ENCODE measurements at places on chromosomes 13 and 19.

- no peak for DNase-seq
These were observed 57.0 kb downstream of the ERCC5 start for GRCh38 chr13:102902789-102903347.

- peak; percentile 24 for DNase-seq
These were observed 7.4 kb upstream of the SLITRK6 start for GRCh38 chr13:85806553-85807175.

DNA sequence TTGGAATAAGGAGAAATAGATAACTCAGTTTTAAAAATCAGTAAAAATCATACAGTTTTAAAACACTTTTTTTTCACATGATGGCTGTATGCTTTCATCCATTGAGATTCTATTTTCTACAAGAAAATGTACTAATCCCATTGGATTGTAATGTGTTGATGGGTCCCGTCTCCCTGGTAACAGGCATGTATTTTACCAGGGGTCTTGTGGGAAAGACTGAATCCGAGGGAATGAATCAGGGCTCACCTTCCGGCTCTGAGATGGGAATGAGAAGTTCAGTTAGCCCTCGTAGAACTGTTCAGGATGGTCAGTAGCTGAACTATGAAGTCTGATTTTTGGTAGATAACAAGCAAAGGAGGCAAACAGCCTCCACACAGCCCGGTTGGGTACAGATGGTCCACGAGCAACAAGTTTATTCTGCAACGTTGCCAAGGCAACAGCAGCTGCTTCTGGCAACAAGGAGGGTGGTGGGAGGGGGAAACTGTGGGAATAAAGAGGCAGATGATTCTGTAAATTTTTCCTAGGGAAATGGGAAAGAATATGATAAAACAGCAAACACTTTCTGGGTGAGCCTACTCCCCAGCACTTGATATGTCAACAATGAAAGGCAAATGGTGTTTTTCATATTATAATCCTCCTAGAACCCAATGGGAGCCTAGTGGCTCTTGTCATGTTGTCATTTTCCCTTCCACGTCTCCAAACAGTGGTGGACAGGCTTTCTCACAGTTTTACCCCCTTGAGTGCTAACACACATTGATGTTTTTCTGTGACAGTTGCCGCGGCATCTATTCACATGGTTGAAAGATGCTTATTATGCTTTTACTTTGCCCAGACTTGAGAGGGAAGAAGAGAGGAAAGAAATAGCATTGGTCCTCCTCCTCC lies 12.4 kb upstream of the SIAH3 start:
- DNase-seq = no peak

GRCh38 chr13:112475889-112476288 lies 99.7 kb downstream of the SPACA7 start:
- DNase-seq = no peak

GRCh38 chr13:40408602-40409001 lies 257.8 kb downstream of the FOXO1 start:
- no peak for DNase-seq

DNA sequence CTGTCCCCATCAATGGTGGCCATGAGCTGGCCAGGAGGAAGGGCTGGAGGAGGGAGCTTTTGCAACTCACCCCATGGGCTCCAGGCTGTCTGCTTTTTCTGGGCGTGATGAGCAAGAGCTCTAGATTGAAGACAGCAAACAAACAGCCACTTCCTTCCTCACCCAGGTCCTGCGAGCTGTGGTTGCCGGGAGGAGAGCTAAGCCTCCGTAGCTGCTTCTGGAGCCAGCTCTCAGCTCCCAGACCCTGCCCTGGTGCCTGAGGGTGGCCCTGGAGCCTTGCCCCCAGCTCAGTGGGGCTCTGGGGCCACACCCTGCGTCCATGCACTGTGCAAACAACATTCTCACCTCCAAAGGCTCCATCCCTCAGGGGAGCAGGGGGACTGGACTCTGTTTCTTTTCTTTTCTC lies 6.2 kb downstream of the MYO1F start:
- DNase-seq = no peak

DNA sequence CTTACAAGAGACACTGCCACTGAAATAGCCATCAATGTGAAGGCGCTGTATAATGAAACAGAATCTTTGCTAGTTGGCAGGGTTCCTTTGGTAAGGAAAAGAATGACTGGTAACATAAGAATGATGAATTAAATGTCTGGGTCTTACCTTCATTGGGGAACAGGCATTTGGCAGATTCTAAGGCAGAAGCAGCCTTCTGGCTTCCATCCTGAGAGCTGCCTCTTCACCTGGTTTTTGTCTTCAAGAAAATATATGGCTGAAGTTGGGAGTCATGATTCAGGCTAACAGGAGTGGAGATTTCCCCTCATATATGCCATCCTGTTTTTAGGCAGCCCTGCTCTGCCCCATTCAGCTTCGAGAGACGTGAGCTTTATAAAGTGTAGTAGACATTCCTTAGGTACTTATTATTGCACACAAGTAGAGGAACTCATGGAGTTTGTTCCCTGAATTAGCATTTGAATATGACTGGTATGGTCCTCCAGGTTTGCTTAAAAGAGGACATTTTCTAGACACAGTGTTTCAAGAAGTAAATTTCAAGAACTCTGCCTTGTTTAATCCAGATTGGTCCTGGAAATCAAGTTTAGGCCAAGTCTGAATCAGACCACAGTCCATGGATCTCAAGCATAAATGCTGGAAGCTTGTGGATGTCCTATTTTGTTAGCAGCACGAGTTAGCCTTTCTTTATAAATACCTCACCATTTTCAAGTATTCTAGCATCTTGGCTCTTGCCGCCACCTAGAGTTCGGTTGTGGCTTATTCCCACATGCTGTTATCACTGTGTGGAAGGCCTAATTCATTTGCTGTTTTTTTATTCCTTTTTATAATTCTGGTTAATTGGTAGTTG lies 56.2 kb upstream of the AKAP11 start:
- peak; percentile 46 for DNase-seq

DNA sequence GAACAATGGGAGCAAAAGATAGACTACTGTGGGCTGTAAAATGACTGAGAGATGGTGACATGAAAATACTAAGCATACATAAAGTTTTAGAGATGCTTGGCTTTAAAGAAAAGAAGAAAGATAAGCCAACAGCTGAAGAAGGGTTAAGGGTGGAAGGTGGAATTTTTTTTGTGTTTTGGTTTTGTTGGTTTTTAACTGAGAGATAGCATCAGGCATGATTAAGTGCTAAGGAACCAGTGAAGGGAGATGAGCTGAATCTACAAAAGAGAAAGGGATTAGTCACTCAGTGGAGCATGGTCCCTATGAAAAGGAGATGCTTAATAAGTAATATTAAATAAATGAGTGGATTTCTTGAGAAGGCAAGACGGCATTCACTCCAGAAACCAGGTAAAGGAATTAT lies 12.5 kb upstream of the TBC1D4 start:
- no peak for DNase-seq

DNA sequence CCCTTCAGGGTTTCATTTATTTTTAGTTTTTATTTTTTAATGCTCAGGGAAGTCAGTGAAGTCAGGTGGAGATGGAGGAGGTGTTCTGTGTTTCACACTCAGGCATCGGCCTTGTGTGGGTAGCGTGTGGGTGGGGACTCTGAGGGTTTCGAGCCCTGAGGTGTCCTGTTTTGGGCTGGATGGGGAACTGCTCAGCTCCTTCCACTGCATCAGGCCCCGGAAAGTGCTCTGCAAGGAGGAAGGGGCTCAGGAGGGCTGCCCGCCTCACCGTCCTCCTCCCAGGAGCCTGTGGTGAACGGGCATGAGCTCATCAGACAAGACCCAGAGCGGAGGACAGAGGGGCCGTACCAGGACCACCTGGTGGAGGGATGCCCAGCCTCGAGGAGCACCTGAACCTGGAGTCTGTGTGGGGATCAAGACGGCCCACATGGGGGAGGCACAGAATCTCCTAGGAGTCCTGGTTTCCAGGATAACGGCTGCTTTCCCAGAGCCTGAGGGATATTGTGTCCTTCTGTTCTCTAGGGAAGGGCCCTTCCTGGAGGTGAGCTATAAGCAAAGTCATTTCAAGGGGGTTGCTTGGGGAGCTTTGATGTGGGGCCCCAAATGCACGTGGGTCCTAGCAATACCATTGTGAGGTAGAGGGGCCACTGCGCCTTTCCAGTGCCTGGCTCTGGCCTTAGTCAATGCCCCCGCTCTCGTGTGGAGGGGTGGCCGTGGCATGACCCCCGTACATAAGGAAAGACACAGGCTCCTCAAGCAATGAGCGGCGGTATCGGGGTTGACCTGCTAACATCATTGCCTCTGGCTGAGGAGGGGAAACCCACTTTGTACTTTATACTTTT lies 13.5 kb upstream of the GAS6 start:
- no peak for DNase-seq

GRCh38 chr13:101627556-101627943 lies 175.1 kb downstream of the ITGBL1 start:
- DNase-seq = no peak

- peak; percentile 80 for DNase-seq
These were observed 12.8 kb downstream of the FUT6 start for GRCh38 chr19:5826531-5827341.

DNA sequence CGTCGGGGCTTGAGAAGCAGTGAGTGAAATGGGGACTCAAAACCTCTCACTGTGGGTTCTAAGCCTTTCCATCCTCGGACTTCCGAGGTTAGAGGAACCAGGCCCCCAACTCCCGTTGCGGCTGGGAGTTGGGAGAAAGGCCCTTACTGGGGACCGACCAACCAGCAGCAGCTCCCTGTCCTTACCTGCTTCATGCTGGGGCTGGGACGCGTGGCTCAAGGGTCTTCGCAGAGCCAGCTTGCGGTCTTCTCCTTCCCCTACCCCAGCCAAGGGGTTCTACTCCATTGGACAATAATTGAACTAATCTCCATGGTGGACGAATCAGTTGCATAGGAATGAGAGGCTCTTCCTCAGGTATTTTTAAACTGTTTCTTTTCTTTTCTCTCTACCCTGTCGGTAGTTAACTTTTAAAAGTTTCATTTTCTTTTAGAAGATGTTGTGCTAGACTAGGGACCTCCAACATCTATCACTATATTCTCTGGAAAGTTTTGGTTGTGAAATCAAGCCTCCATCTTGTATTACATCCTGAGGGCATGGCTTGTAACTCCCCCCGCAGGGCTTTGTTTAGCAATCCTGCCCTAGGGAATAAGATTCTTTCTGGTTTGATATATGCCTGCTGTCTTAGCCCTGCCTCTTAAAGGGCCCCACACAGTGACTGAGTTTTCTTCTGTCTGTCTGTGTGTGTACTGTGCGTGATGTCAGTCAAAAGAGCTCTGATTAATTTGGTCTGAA lies 1027.1 kb upstream of the PCDH9 start:
- peak; percentile 32 for DNase-seq

DNA sequence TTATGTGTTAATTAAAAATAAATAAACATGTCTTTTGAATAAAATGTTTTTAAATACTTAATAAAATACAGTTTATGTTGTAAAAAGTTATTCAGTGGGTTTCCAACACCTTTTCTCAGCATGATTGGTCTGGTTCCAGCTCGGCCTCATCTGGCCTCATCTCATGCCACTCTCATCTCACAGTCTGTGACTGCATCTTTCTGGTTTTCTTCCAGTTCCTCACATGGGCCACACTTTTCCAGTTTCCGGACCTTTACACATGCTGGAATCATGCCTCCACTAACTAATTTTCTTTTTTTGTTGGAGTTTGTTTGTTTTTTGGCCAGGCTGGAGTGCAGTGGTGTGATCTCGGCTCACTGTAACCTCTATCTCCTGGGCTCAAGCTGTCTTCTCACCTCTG lies 82.5 kb downstream of the RUBCNL start:
- no peak for DNase-seq

GRCh38 chr13:31320946-31321345 lies 121.2 kb downstream of the B3GLCT start:
- no peak for DNase-seq

DNA sequence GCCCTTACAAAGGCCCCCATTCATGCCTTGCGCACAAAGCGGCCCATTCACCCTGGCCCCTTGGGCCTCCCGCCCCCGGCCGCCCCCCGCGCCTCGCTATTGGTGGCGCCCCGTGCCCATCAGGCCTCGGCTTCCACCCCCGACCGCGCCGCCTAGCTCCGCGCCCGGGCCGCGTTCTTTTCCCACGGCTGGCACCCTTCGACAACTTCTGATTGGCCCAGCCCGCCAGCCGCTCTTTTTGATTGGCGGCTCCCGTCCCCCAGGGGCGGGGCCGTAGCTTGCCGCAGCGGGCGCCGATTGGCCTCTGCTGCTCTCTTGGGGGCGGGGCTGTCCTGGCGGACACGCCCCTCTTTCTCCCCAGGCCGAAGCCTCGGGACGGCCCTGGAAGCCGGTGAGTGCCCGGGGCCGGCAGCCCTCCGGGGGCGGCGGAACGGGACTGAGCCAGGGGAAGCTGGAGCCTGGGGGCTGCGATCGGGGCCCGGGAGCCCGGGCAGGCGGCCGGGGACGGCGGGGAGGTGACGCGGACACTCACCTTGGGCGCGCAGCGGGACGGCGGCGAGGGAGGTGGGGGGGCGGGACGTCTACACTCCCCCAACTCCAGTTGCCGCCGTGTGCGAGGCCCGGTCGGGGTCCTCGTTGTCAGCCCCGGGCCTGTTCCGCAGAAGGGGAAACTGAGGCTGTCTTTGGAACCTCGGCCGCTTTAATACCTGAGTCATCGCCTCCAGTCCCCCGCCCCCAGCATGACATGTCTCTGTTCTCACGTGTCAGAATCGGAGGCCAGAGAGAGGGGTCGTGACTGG lies at the start of gene MYH14:
TSS of gene MYH14 (plus strand) at position 342 of the 800 bp plus-strand sequence. CDS start 6,744 bp downstream, outside the sequence.
- peak; percentile 100 for DNase-seq

GRCh38 chr19:5891938-5892771 lies 11.4 kb downstream of the NDUFA11 start:
- peak; percentile 81 for DNase-seq
